Adrenal gland (tissue), 19 donors: ENCODE measurements at places on chromosomes 16 and 17. TPM values are rescaled to one million over a fixed set of nuclear protein-coding genes. Genes with fewer than 3 reads are reported as not detected.
A peak's percentile ranks its signal among the peaks of the same experiment; 100 is the strongest.

SLC5A2 gene
- 3.0 TPM for polyA plus RNA-seq

OR4D2 gene
- polyA plus RNA-seq: not detected

SCGB1C2 gene
- not detected for polyA plus RNA-seq

GRCh38 chr17:80413771-80414507 is 1.0 kb upstream of the ENDOV start:
- peaks cover 6% of the 10 kb centered on the region for H3K36me3 ChIP-seq
- no peak overlapping the region for H3K27ac ChIP-seq
- no peaks in the 10 kb centered on the region for H3K27me3 ChIP-seq
- no peak for DNase-seq
- H3K4me1 ChIP-seq: peaks cover 23% of the 10 kb centered on the region
- H3K4me3 ChIP-seq: peak overlapping the region; percentile 76

CDH5 gene
- polyA plus RNA-seq: 13.8 TPM

DNA sequence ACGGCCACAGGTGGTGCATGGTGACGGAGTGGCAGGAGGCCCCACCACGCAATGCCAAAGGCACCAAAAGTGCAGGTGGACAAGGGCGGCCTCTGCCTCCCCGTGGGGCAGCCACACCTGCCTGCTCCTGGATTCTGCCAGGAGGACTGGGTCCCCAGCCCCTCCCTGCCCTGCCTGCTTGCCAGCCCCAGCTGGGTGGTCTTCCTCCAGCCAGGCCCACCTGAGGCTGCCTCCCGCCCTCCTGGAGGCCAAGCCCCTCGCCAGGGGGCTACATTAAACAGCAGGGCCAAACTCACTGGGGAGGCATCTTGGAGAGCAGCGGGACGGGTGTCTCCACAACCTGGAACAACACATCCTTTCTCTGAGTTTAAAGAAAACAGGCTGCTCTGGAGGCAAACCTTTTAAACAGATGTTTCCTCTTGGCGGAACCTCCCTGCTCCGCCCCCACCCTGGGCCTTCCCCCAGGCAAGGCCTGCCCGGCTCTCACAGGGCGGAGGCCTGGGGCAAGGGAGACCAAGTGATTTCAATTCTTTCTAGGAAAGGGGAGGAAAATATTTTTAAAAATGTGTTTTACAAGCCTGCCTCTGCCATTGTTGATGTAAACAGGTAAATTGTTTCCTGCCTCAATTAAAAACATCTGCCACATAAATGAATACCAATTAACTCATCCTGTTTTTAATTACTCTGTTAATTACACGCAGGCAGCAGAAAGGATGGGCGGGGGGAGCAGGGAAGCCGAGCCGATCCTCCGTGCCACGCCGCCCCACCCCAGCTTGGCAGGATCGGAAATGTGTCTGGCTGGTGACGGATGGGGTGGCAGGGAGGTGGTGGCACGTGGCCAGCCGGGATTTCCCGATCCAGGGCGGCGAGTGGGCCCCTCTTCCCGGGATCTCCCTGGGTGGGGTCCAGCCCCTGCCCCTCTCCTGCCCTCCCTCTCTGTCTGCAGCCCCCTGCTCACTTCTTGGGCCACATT is 54.4 kb upstream of the PABPN1L start:
- H3K4me3 ChIP-seq: no peak overlapping the region
- no peaks in the 10 kb centered on the region for H3K27me3 ChIP-seq
- DNase-seq: peak; percentile 69
- H3K4me1 ChIP-seq: peaks cover 31% of the 10 kb centered on the region

DNA sequence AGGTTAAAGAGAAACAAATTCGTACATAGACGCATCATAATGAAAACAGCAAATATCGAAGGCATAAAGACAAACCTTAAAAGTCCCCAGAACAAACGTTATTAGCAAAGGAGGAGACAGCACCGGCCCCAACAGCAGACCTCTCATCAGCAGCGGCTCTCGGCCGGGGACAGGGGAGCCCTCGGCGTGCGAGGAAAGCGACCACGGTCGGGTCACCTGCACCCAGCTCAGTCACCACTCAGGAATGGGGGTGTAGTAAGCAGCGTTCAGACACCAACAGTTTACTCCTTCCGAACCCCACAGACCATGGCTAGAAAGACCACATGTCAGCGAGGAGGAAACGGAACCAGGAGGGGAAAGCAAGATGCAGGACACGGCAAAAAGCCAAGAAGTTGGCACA is 109.3 kb upstream of the CHMP6 start:
- DNase-seq: no peak
- no peak overlapping the region for H3K27ac ChIP-seq
- no peak overlapping the region for H3K4me3 ChIP-seq

DNA sequence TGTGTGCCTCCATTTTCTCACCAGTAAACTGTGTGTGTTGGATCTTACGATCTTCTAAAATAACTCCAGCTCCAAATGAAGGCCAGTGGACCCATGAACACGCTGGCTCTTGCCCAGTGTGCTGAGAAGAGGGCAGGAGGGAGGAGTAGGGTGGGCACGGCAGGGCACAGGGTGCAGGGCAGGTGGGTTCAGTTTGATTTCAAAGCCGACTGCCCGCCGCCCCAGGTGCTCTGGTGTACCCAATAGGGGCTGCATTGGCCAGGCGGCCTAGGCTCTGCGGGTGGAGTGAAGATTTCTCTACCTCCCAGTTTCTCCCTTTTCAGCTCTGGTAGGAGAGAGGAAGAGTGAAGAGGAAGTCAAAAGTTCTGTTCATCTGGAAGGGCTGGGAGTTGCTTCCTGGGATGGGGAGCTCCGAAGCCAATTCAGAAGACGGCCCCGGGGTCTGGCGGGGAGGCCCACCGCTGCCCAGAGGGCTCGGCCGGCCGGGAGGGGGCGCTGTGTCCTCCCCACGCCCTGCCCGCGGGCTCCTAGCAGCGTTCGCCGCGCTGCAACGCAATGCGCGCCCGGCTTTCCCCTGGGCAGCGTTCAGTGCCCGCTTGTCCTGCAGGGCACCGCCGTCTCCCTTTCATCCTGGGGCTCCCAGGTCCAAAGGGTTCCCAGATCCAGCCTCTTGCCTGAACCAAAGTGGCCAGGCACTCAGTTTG is 1.1 kb upstream of the CRHR1 start:
- no peak overlapping the region for H3K27ac ChIP-seq
- H3K4me1 ChIP-seq: peaks cover 18% of the 10 kb centered on the region
- no peak for DNase-seq
- H3K36me3 ChIP-seq: no peaks in the 10 kb centered on the region
- H3K4me3 ChIP-seq: no peak overlapping the region

- DNase-seq: peak; percentile 83
- no peak overlapping the region for H3K4me3 ChIP-seq
- peak overlapping the region; percentile 87 for H3K27ac ChIP-seq
- H3K27me3 ChIP-seq: no peaks in the 10 kb centered on the region
- no peaks in the 10 kb centered on the region for H3K36me3 ChIP-seq
These were observed 23.8 kb downstream of the SEC14L1 start for GRCh38 chr17:77164483-77165091.

DNA sequence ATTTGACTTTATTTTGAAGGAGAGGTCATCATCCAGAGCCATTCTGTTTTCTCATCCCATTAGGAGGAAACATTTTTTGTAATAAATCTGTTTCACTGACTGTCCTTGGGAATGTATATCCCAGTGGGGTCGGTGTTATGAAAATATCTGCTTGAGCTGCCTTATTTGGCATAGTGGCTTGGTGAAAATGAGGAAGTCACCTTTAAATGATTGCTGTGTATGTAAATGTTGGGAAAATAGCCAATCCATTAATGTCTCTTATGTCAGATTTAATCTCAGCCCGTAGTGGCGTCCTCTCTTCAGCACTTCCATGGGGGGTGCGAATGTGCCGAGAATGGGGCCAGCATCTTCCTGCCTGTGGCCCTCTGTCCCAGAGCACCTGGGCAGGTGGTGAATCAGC is 57.6 kb downstream of the BANP start:
- DNase-seq: no peak
- H3K36me3 ChIP-seq: no peaks in the 10 kb centered on the region
- no peak overlapping the region for H3K27ac ChIP-seq
- no peaks in the 10 kb centered on the region for H3K4me1 ChIP-seq

- H3K27me3 ChIP-seq: no peaks in the 10 kb centered on the region
- no peak overlapping the region for H3K27ac ChIP-seq
- H3K4me1 ChIP-seq: no peaks in the 10 kb centered on the region
These were observed 33.5 kb upstream of the ETV4 start for GRCh38 chr17:43579566-43580140.

DNA sequence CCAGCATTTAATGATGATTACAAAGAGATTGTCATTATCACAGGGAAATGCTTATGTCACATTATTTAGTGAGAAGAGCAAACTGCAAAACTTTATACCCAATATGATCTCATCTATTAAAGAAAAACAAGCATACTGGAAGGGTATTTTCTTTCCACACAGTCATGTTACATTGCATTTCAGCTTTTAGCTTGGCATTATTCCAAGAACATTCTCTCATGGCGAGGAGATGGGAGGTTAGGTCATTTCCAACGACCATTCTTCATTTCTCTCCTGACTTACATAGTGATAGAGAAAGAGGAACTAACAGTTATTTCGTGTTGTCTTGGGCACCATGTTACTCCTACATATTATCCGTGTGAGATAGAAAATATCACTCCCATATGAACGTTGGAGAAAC is 309.4 kb upstream of the XYLT1 start:
- H3K27ac ChIP-seq: no peak overlapping the region
- DNase-seq: no peak
- H3K36me3 ChIP-seq: no peaks in the 10 kb centered on the region
- no peaks in the 10 kb centered on the region for H3K27me3 ChIP-seq
- H3K4me1 ChIP-seq: no peaks in the 10 kb centered on the region

GRCh38 chr17:56142781-56143180 is 10.5 kb upstream of the ANKFN1 start:
- no peak overlapping the region for H3K27ac ChIP-seq
- H3K27me3 ChIP-seq: no peaks in the 10 kb centered on the region
- H3K4me3 ChIP-seq: no peak overlapping the region
- no peak for DNase-seq
- no peaks in the 10 kb centered on the region for H3K4me1 ChIP-seq
- H3K36me3 ChIP-seq: no peaks in the 10 kb centered on the region

TBC1D3E gene
- not detected for polyA plus RNA-seq

CA7 gene
- not detected for polyA plus RNA-seq

DNA sequence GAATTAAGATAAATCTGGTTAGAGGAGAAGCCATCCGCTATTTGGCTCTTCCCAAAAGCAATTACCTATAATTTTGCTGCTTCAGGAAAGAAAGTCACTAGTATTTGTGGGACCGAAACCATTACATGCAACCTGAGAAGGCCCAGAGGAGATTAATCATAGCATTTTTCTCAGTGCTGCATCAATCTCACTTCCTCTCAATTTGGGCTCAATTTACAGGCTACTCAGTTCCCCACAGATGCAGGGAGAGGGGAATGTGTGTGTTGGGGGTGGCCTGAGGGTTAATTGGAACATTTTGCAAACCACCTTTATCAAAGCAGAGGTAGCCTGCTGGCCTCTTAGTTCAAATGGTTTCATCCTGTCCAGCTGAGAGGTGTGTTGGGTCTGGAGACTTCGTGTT is 394.7 kb upstream of the ASIC2 start:
- H3K4me1 ChIP-seq: no peaks in the 10 kb centered on the region
- H3K27ac ChIP-seq: no peak overlapping the region
- H3K27me3 ChIP-seq: peaks cover 5% of the 10 kb centered on the region
- no peak overlapping the region for H3K4me3 ChIP-seq
- H3K36me3 ChIP-seq: no peaks in the 10 kb centered on the region

DNA sequence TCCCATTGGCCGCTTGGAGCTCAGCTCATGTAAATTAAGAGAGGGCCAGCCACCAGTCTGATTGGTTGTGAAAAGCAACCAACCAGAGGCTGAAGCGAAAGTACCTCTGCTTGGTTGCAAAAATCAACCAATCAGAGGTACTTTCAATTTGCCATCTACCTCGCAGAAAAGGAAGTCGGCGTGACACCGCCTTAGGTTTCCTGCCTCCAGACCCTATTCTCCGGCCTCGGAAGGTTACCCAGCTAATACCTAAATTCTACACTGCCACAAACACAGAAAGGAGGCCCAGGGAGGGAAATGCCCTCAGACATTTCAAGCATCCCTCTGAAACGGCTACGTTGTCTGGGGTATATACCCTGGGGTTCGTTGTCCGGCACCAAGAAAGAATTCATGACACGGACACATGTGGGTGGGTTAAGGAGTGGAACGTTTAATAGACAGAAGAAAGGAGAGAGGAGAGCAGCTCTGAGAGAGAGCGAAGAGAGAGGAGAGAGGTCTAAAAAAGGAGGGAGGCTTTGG is 481.3 kb downstream of the TMEM114 start:
- H3K4me1 ChIP-seq: no peaks in the 10 kb centered on the region
- no peak for DNase-seq
- no peak overlapping the region for H3K27ac ChIP-seq
- H3K4me3 ChIP-seq: no peak overlapping the region
- no peaks in the 10 kb centered on the region for H3K36me3 ChIP-seq

- no peaks in the 10 kb centered on the region for H3K36me3 ChIP-seq
- no peak for DNase-seq
- H3K27me3 ChIP-seq: no peaks in the 10 kb centered on the region
- H3K4me3 ChIP-seq: no peak overlapping the region
- peaks cover 19% of the 10 kb centered on the region for H3K4me1 ChIP-seq
These were observed 19.3 kb downstream of the C16orf87 start for GRCh38 chr16:46811682-46812081.

GRCh38 chr16:50509521-50510341 is 38.5 kb upstream of the NKD1 start:
- DNase-seq: no peak
- no peak overlapping the region for H3K4me3 ChIP-seq
- H3K27ac ChIP-seq: no peak overlapping the region
- H3K36me3 ChIP-seq: no peaks in the 10 kb centered on the region
- no peaks in the 10 kb centered on the region for H3K4me1 ChIP-seq
- no peaks in the 10 kb centered on the region for H3K27me3 ChIP-seq

GRCh38 chr17:57569853-57570252 is 175.2 kb downstream of the CCDC182 start:
- H3K27ac ChIP-seq: no peak overlapping the region
- H3K4me3 ChIP-seq: no peak overlapping the region
- H3K4me1 ChIP-seq: peaks cover 9% of the 10 kb centered on the region
- no peak for DNase-seq
- H3K36me3 ChIP-seq: no peaks in the 10 kb centered on the region

DNA sequence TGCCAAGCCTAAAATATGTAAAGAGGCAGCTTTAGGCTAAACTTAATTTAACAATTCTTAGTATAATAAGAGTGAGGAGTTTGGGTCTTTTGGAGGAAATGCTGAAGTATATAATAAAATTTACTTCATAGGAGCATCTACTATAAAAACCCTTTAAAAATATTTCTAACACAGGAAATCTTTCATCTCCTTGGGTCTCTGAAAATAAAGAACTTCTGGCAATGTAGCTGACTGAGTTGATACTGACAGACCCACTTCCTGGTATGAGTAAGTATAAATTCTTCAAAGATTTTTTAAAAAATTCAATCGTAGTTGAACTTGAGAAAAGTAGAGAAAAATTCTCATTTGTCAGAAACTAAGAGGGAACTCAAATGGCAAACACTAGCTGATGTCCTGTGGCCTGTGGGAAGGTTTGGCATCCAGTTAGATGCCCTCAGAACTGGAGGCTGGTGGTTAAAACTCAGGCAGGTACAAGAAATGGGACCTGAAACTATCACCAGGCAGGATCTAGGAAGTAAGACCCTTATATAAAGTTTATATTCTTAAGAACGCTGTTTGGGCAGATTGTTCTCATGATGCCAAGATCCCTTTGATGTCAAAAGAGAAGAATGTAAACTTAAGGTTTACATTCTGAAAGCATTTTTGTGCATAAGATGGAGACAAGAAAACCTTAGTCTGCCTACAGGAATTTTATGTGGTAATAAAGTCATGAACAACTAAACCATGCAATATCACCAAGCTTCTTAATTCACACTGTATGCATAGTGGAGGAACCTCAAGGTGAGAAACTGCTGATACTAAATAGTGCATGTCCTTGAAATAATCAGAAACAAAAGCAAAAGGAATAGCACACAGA is 6.2 kb downstream of the KRTAP4-6 start:
- no peaks in the 10 kb centered on the region for H3K36me3 ChIP-seq
- no peaks in the 10 kb centered on the region for H3K27me3 ChIP-seq
- no peak overlapping the region for H3K27ac ChIP-seq
